ENCODE measurements at places on chromosomes 12 and 14. TPM values are rescaled to one million over a fixed set of nuclear protein-coding genes. Genes with fewer than 3 reads are reported as not detected.

DNA sequence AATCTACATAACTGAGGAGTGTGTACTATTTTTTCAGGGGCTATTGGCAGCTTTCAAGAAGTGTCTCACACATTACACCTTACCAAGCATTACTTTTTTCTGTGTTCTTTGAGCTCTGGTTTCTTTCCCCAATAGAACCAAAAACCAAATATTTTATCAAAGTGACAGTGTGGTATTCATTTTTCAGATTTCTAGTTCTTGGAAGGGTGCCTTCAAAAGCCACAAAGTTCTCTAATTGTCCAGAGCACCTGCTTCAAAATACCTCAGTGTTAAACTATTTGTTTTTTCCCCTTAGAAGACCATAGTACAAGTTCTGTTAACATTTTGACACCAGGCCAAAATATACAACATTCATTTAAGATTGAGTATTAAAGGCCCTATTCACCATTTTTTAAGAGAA lies 515.7 kb downstream of the ETNK1 start:
- DNase-seq: no peak

GRCh38 chr12:93099792-93100191 lies 170.7 kb upstream of the EEA1 start:
- DNase-seq: no peak

The CMA1 gene
- 0.66 TPM for total RNA-seq

The ADCY4 gene
- 26.6 TPM for total RNA-seq

DNA sequence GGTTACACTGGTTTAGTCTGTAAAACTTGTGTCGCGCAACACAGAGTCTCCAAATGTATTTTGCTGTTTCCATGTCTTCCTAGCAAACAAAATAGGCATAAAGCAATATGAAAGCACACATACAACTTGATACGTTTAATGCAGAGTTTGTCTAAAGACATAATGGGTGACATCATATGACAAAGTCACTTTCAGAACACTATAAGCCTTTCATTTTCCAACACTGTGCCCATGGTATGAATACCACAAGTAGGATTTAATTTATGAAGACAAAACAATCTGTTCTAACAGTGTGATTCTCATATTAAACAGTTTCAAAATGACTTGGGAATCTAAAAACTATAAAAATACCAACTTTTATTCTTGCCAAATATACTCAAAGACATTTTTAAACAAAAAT lies 58.4 kb downstream of the PTPN21 start:
- no peak for DNase-seq

- DNase-seq: no peak
These were observed 36.7 kb downstream of the EXOC5 start for GRCh38 chr14:57232006-57232405.

DNA sequence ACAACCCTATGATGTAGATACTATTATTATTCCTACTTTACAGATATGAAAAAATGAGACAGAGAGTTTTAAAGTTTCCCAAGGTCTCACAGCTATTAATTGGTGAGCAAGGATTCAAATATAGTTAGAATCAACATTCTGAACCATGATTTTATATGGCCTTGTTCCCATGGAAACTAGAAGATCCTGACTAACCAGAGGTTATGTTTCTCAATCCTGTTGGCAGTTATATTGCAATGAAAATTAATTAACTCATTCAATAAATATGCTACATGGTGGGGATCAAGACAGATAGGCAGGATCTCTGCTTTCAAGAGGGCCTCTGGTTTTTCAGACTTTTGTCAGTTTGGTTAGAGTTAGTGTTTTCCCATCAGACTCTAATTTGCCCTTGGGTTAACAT lies 9.3 kb upstream of the FUT8 start:
- DNase-seq: no peak

DNA sequence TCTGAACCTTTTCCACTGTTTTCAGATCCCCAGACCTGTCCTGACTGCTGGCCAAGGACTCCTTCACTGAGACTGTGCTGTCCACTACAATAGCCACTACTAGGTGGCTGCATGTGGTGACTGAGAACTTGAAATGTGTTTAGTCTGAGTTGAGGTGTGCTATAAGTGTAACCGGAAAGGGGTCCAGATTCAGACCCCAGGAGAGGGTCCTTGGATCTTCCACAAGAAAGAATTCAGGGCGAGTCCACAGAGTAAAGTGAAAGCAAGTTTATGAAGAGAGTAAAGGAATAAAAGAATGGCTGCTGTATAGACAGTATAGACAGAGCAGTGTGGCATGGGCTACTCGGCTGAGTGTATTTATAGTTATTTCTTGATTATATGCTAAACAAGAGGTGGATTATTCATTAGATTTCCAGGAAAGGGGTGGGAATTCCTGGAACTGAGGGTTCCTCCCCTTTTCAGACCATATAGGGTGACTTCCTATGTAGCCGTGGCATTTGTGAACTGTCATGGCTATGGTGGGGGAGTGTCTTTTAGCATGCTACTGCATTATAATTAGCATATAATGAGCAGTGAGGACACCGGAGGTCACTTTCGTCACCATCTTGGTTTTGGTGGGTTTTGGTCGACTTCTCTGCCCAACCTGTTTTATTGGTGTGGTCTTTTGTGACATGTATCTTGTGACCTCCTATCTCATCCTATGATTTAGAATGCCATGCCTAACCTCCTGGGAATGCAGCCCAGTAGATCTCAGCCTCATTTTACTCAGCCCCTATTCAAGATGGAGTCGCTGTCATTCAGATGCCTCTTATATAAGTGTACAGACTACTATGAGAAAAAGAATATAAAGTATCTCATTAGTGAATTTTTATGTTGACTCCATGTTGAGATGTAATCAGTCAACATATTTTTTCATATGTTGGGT lies 70.0 kb upstream of the SRSF5 start:
- no peak for DNase-seq

DNA sequence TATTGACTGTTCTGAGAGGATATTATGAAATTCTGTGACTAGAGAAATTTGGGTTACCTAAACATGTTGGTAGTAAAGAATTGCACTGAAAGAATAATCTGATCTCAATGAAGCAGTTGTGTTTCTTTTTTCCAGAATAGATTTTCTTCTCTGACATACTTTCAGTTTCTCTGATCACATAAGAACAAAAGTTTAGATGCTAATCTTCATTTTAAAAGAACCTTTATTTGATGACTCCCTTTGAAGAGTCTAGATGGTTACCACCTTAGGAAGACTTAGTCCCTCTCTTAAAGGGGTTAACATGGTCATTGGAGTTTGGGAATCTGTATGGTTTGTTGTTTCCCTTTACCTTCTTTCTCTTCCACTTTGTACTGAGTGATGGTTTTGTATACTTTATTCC lies 58.6 kb downstream of the MON2 start:
- DNase-seq: no peak

The DACT1 gene
- 3.4 TPM for total RNA-seq

The ZNF219 gene
- total RNA-seq: 44.9 TPM

- DNase-seq: no peak
These were observed 4.7 kb upstream of the PPP1R1A start for GRCh38 chr12:54593135-54593534.

DNA sequence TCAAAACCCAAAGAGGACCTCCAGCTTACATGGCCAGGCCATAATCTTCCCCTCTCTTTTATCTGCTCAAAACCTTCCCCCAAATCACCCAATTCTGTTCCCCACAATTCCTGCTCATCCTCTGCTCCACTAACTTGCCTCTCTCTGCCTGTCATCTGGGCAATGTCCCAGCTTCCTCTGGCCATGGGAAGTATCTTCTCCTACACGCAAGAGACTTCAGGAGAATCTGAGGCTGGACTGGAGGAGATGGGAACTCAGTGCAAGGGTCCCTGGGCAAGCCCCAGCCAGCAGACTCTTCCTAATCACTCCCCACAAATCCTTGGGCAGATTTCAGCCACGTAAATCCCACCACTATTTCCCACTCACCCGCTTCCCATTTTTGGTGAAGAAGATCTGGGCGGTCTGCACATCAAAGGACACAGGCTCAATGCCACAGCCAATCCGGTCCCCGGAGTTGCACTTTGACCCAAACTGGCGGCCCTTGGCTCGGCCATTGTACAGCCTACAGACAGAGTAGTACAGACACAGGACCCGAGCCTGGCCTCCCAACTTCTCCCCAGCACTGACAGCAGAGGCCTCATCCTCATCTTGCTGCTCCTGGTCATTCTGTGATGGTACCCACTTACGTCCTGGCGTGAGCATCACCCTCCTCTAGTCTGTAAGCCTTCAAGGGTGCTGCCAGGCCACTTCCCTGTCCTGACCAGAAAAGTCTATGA lies 4.7 kb downstream of the SPRYD3 start:
- DNase-seq: no peak

The PMEL gene
- 0.16 TPM for total RNA-seq

DNA sequence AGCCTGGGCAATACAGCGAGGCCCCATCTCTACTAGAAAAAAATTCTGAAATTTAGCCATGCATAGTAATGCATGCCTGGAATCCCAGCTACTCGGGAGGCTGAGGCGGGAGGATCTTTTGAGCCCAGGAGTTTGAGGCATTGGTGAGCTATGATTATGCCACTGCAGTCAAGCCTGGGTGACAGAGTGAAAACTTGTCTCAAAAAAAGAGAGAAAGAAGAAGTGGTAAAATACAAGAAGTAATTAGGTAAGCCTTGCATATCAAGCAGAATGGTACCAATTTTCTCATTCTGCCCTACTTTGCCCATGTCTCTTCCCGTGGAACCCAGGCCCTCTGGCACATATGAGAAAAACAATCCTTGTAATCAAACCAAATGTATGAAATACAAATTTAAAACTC lies 70.7 kb downstream of the SUSD6 start:
- DNase-seq: no peak

The OR4E1 gene
- not detected for total RNA-seq

The CSRP2 gene
- total RNA-seq: 22.8 TPM

DNA sequence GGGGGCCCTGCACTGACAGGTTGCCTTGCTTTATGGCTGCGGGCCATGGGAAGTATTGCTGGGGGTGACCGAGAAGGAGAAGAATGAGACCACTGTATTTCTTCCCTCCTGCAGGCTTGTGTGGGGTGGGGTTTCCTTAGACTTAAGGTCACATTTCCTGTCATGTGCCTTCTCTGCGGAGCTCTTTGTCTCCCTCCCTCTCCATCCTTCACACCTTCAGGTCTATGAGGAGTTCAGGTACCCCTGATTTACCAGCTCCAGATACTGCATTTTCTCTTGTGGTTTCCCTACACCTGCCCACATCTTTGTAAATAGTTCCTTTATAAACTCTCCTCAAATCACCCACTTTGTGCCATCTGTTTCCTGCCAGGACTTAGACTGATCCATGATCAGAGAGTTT lies 3.6 kb downstream of the FNTB start:
- no peak for DNase-seq

The SRRM4 gene
- 0.19 TPM for total RNA-seq

DNA sequence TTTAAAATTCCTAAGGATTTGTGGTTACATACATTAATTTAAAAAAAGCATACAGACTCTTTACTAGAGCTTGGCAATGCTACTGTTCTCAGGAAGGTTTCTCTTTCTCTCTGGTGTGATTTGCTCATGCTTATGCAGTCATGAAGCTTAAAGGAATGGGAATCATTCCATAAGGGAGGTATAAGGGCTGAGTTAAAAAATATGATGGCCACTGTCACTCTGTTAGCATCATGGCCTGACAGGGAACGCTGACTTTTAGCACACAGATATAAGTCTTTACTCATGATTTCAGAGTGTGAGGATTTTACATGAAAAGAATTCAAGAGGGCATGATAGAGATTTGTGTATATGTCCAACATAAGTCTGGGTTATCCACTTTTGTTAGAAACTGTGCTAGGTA lies 3.8 kb downstream of the MYF5 start:
- no peak for DNase-seq

GRCh38 chr12:26251600-26251999 lies 56.2 kb downstream of the SSPN start:
- DNase-seq: peak; percentile 58

- DNase-seq: no peak
These were observed 31.3 kb downstream of the CLECL1 start for GRCh38 chr12:9701380-9702154.

DNA sequence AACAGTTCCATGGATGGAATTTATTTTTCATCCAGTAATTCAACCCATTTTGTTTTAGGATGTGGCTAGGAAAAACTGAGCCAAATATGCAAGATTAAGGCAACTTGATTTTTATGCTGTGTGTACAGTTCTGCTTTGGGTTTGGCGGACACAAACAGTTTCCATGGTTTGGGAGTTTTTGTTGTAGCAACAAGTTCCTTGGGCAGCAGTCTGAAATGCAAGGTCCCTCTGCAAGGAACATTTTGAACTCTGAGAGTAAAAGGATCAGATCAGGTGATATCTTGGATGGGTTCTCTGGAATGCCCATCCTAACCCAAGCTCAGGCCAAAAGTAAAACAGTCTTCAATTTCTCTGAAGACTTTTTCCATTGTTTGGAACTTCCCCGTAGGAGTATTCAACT lies 161.2 kb downstream of the TMX1 start:
- DNase-seq: no peak

DNA sequence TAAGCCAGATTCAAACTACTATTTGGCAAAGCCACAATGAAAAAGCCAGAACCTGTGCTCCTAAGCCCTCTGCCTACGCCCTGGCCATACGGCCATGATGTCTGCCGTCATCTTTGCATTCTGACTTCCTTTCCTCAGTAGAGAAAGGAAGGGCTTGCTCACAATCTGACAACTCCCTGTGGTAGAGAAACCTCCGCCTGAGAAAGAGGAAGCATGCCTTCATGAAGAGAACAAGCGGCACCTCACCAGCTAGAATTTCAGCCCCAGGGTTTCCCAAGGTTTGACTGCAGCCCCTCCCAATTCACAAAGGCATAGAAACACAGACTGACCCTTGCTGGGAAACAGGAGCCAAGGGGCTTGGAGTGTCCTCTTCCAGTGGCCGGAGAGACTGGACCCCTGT lies 25.7 kb downstream of the TEP1 start:
- DNase-seq: no peak

GRCh38 chr12:72631926-72632685 lies 359.9 kb downstream of the TRHDE start:
- DNase-seq: no peak

DNA sequence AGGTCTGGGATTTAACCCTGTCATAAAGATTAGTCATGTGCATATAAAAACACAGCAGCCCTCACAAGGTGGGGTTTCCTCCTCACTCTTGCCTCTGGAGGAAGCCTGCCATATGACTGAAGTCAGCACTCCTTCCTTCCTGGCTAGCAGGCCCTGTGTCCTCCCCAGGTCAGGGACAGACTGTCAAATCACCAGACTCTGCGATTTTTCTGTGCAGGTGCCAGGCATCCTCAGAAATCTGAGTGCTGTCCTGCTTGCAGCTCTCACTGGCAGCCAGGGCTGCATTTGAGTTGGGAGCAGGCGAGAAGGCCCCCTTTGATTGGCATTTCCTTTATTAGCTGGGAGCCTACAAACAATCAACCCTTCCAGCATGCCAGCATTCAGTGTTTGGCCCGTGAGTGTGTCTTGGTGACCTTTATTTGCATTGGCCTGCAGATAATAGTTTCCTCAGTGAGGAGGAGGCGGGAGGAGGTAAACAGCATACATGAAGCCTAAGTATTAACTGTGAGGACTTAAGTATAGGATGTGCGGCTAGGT lies 183.8 kb upstream of the ARHGAP5 start:
- DNase-seq: no peak

- DNase-seq: no peak
These were observed 64.7 kb upstream of the ESRRB start for GRCh38 chr14:76311079-76311758.
